Naive thymus-derived CD8-positive, alpha-beta T cell (primary cell): ENCODE measurements at places on chromosomes 4 and X.
A peak's percentile ranks its signal among the peaks of the same experiment; 100 is the strongest.

- no peak for DNase-seq
These were observed 132.2 kb downstream of the NKX6-1 start for GRCh38 chr4:84366907-84367306.

DNA sequence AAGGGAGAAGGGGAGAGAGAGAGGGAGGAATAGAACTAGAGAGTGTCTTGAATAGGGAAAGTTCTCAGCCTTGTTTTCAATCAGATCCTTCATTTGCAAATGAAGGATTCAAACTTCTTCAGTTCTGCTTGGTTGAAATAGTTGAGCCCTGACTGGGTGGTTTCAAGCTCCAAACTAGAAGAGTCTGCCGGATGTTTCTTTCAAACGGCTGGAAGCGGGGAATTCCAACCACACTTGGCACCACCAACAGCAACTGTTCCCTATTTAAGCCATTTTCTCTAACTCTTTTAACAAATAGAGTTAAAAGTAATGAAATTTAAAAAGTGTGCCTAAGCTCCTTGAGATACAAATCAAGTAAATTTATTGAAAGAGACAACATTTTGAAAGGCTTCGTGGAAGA, 67.5 kb upstream of the DDX60 start:
- DNase-seq, result no peak

- DNase-seq, result no peak
These were observed 134.9 kb downstream of the SLC4A4 start for GRCh38 chr4:71473541-71474240.

GRCh38 chr4:68466751-68467150, 19.5 kb downstream of the TMPRSS11E start:
- DNase-seq, result no peak

DNA sequence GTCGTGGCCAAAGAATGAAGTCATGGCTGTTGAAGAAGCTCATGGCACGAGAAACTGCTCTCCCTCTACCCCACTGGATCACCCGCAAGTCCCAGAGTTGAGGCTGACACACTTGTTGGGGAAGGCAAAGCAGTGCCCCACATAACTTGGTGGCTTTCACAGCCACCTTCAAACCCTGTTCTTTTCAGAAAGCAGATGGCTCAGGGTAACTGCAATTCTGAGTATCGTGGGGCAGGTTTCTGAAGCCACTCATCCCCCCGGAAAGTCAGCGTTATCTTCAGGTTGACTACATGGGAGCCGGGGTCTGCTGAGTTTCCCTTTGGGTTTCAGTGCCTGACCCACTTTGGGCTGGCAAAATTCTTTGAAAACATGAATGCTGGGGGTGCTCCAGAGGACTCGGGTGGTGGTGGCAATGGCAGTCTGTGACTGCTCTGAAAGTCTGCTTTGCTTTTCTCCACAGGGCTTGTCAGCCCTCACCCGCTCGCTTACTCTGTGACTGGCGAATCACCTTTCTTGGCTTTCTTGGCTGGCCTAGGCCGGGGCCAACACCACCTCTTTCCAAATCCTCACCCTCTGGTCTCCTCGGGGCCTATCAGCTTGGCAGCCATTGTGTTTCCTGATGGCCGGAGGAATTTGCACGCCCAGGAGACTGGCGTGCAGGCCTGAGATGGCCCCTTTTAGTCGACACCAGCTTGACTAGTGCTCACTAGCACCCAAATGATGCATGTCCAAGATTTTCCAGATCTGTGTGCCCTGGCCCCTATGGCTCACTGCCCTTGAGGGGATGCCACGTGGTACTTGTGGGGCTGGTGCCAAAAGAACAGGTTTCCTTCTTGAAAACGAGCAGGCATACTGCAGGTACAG, 7.3 kb downstream of the PPP1R3F start:
- DNase-seq, result no peak

- no peak for DNase-seq
These were observed 1306.8 kb downstream of the STIM2 start for GRCh38 chr4:28167411-28167810.

- DNase-seq, result no peak
These were observed 1047.7 kb upstream of the GRID2 start for GRCh38 chr4:91256043-91256442.

DNA sequence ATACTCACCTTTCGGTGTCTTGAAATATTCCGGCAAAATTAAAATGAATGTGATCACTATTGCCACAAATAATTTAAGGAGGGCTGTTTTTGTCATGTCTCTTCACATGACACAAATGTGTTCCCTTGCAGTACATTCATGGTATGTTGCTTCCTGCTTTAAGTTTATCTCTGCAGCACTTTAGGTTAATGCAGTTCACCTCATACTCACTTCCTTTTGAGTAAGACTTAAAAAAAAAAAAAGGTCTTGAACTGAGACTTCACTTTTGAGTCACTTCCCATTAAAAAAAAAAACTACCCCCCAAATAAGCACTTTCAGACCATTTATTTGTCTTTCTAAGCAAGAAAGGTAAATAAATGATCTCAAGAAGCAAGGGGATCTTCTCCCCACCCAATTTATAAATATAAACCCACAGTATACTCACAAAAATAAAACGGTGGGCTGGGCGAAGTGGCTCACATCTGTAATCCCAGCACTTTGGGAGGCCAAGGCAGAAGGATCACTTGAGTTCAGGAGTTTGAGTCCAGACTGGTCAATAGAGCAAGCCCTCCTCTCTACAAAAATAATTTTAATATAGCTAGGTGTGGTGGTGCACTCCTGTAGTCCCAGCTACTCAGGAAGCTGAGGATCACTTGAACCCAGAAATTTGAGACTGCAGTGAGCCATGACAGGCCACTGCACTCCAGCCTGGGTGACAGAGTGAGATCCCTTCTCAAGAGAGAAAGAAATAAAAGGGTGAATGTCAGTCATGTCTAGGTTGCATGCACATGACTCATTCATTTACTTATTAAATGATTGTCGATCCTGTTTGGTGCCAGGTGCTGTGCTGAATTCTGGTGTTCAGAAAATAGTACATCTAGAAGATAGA, at the start of gene TMEM156:
Gene TMEM156 (minus strand): TSS at position 192 of the 868 bp plus-strand sequence. CDS start 96 bp downstream, at position 96.
- DNase-seq, result peak; percentile 15
